ENCODE measurements at places on chromosomes 7 and 10.
A peak's percentile ranks its signal among the peaks of the same experiment; 100 is the strongest.

GRCh38 chr10:116121640-116122525, 151.1 kb downstream of the GFRA1 start:
- no peak for DNase-seq

DNA sequence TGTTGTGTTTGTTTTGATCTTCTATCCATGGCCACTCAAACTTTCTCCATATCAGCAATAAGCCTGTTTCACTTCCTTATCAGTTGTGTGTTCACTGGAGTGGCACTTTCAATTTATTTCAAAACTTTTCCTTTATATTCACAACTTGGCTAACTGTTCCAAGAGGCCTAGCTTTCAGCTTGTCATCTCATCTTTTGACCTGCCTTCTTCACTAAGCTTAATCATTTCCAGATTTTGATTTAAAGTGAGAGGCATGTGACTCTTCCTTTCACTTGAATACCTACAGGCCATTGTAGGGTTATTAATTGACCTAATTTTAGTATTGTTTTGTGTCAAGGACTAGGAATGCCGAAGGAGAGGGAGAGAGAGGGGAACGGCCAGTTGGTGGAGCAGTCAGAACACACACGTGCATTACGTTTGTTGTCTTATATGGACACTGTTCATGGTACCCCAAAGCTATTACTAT, 5.5 kb upstream of the GNAT3 start:
- DNase-seq: no peak

GRCh38 chr7:47683485-47683898, 101.6 kb upstream of the TNS3 start:
- no peak for DNase-seq

DNA sequence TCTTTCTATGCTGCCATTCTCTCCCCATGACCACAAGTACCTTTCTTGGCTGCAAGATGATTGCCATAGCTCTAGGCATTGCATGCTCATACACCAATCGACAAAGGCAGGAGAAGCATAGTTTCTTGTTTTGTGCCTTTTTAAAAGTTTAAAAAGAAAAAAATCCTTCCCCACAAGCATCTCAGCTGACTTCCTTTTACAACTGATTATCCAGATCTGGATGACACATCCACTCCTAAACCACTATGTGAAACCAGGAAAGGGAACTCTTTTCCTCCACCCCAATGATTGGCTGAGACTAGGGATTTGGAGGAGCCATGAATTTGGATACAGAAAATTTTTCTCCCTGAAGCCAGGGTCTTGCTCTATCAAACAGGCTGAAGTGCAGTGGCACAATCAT, 14.5 kb upstream of the LRRC4 start:
- no peak for DNase-seq

DNA sequence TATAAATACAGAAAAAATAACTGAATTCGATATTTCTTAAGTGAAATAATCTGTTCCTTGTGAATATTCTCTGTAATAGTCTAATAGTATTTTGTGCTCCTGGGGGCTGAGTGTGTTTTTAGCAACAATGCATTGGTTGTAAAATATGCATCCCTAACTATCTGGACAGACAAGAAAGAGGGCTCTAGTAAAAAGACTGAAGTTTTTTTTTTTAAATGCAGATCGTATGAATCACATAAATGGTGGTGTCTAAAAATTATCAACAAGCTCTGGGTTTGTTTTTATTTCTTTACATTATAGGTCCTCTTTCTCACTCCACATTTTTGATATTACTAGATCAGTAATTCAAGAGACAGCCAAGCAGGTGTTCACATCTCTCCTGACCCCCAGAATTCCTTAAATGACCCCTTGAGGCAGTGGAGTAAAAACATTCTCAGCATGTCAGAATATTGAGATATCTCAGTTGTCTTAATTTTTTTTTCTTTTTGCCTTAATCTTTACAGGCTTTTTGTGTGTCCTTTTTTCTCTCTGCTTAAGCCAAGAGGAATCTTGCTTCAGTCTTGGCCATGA, 18.2 kb downstream of the ARID5B start:
- DNase-seq: no peak

DNA sequence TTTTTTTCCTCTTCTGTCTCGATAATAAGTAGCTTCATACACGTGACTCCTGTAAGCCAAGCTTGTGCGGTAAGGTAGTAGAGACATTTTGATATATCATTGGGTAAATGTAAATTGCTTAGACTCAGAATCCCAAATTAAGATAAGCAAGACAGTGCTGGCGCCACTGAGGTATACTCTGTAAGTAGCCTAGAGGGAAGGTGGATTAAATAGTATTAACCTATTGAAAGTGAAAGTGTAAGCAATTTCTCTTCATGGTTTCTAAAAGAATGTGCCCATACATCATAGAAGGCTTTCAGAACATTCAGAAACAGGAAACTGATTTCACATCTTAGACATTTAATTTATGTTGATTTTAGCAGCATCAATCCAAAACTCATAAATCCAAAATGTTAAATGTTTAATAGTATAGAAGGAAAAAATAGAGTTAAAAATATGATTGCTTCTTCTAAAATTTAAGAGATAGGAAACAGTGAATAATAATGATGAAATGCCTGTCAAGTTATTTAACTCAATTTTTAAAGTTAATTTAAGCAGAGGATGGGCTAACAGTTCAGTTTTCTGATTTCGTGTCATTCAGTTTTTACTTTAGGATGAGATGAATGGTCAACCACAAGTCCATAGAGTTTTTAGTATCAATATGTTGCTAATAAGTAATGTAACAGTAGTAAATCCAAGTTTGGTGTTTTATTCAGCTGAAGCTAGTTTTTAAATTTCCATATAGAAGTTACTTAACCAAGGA, 36.8 kb downstream of the LRRC72 start:
- DNase-seq: no peak

DNA sequence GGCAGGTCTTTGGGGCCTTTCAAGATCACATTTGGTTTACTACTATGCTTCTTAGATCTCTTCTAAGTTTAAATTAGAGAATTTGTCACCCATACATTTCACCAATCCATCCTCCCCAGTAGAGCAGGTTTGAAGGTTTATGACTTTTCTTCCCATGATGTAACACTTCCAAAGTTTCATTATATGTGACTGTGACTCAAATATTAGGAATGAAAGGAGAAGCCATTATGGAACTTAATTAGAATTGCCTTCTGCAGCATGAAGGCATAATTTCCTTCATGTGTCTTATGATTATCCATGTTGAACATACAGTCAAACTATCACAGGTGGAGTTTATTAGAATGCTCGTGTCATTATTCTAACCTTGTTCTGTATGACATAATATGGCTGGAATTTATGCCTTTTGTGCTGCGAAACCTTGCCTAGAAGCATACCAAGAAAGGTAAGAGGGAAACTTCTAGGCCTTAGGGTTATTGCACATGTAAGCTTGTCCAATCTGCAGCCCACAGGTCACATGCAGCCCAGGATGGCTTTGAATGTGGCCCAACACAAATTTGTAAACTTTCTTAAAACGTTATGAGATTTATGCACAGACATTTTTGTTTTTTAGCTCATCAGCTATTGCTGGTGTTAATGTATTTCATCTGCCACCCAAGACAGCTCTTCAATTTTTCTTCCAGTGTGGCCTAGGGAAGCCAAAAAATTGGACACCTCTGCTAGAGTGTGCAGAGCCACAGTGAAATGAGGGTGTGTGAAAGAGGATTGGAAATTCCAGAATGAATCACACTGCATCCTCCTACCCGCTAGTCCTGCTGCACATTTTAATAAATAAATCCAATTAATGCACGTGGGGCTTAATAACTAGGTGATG, 133.6 kb downstream of the TMEM26 start:
- DNase-seq: no peak

GRCh38 chr10:129288999-129289584, 177.9 kb upstream of the MGMT start:
- no peak for DNase-seq

- DNase-seq: peak; percentile 12
Measured at GRCh38 chr7:98051118-98051744, 55.4 kb upstream of the LMTK2 start.

GRCh38 chr10:70319183-70319582, 35.4 kb upstream of the NPFFR1 start:
- no peak for DNase-seq

GRCh38 chr10:122981066-122981464, 864 bp downstream of the PSTK start:
- DNase-seq: no peak

GRCh38 chr7:158779061-158780000, 50.0 kb downstream of the ESYT2 start:
- DNase-seq: no peak

DNA sequence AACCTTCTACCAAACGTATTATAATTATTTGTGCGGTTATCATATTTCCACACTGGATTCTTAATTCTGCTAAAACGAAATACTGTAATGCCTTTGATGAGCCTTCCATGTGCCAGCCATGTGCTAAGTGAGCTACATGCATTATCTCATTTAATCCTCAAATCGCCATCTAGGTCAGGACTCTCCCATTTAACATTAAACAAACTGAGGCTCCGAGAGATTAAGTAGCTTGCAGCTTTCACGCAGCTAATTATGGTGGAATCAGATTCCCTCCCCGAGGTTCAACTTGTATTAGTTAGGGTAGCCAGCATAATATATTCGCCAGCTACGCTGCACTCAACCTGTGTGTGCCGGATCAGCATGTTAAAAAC, 798 bp upstream of the TSPAN33 start:
- no peak for DNase-seq

- DNase-seq: no peak
Measured at GRCh38 chr10:88592381-88592780, 5.8 kb downstream of the LIPJ start.

GRCh38 chr10:27446091-27446918, 57.8 kb upstream of the RAB18 start:
- DNase-seq: no peak

- DNase-seq: no peak
Measured at GRCh38 chr10:124075231-124075955, 18.0 kb downstream of the CHST15 start.

GRCh38 chr7:105204520-105204919, 184.2 kb downstream of the SRPK2 start:
- no peak for DNase-seq

DNA sequence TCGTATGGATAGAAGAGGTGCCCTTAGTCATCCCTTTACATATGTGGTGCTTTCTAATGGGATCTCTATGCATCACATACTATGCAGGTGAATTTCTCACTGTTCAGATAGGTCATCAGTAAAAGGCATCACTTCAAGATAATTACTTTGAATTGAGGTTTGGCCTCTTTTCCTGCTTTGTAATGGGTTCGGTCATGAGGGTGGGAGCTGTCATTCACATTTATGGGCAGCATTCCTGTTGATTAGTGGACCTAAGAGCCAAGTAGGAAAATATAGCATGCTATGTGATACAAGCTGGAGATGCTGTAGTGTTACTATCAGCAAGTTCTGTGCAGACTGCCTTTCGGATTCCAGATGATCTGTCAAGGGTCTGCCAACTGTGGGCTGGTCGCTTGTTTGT, 156.3 kb downstream of the LCOR start:
- DNase-seq: no peak

DNA sequence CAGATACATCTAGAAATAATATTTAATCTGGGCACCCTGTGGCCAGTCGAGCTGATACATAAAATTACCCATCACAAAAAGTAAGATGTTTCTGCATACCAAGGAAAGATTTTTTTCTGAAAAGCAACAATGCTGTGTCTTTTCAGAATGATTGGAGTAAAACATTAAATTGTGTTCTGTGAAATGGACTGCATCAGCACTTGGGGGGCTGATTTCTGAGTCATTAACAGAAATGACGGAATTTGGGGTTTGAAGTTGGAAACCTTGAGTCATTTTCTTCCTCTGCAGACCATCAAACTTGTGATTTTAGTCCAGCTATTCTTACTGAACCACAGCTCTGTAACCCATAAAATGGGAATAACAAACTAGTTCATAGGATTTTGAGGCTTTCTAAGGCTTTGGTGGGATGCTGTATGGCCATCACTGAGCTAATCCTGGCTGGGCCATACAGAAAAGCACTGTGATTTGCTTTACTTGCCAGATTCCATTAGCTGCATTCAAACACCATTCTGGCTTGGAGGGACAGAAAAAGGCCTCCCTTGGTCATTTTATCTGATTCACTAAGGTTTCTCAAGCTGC, 739.4 kb upstream of the IGFBP3 start:
- DNase-seq: no peak

GRCh38 chr7:102044984-102045673, 227.7 kb downstream of the CUX1 start:
- DNase-seq: no peak

- DNase-seq: peak; percentile 94
Measured at GRCh38 chr7:107743567-107744344, at the start of gene CBLL1. Gene CBLL1, plus strand, starts transcription at chr7:107744142. Its CDS starts 22 bp downstream, at chr7:107744164.

DNA sequence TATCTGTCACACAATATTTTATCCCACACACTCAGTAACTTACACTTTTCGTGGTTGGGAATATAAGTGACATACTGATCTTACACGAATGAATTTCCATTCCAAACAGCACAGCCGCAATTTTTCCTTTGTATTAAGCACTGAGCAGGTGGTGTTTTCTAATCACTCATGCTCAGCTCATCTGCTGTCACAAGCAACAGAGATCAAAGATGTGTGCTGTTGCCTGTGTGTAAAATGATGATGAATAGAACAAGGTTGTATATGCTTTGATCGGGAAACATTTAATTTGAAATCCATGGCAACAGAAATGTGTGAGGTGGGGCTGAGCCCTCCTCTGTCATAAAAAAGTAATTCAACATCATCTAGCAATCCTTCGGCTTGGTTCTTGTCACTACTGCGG, 927.7 kb upstream of the MBL2 start:
- DNase-seq: no peak

- DNase-seq: no peak
Measured at GRCh38 chr10:124912101-124912886, 29.6 kb upstream of the ZRANB1 start.

- DNase-seq: no peak
Measured at GRCh38 chr10:1643161-1643907, 94.0 kb downstream of the ADARB2 start.

DNA sequence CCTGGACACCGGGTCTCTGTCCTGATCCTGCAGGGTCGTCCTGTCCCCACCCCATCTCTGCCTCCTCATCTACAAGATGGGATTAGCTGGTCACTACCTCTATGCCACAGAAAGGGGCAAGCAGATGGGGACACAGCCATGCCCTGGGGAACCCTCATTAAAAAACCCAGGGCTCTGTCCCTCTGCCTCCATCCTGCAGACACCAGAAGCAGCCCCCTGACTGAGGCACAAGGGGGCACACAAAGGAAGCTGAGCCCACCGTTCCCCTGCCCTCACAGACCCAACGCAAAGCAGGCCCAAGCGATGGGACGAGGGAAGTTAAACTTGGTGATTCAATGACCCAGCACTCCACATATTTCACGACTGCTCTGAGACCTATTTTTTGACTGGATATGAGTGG, 142.4 kb downstream of the TCERG1L start:
- DNase-seq: no peak

GRCh38 chr10:5297466-5297865, 67.3 kb upstream of the UCN3 start:
- no peak for DNase-seq

- DNase-seq: no peak
Measured at GRCh38 chr7:44063894-44064651, 1.3 kb downstream of the PGAM2 start.
